ENCODE measurements at places on chromosomes 3 and 15. TPM values are rescaled to one million over a fixed set of nuclear protein-coding genes. Genes with fewer than 3 reads are reported as not detected.

DNA sequence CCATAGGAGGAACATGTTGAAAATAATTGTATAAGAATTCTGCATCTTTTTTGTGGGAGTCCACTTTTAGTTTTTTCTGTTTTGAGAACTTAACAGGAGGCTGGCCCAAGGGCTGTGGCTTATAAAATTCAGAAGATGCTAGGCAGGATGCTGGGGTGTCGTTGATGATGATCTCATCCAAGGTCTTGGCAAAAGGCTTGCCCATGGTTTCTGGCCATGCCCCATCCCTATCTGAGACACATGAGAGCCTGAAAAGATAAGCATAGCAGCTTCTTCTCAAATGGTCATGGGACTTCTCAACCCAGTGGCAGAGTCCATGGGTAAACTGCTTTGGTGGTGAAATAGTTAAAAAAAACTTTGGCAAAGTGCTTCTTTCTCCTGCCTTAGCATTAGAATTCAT is 35.2 kb downstream of the CMSS1 start:
- peaks cover 20% of the 10 kb centered on the region for H3K4me1 ChIP-seq
- DNase-seq, result no peak
- H3K36me3 ChIP-seq, result no peaks in the 10 kb centered on the region
- no peak overlapping the region for H3K4me3 ChIP-seq

- no peaks in the 10 kb centered on the region for H3K27me3 ChIP-seq
- peak overlapping the region; percentile 87 for H3K27ac ChIP-seq
- peaks cover 15% of the 10 kb centered on the region for H3K4me1 ChIP-seq
- H3K4me3 ChIP-seq, result no peak overlapping the region
- no peaks in the 10 kb centered on the region for H3K36me3 ChIP-seq
Observed at GRCh38 chr3:141798448-141798845, 35.2 kb downstream of the GRK7 start.

GRCh38 chr15:85330901-85331588 is 49.4 kb upstream of the AKAP13 start:
- DNase-seq, result peak; percentile 95
- no peaks in the 10 kb centered on the region for H3K36me3 ChIP-seq
- no peak overlapping the region for H3K4me3 ChIP-seq

GRCh38 chr15:93987068-93987467 is 244.3 kb upstream of the MCTP2 start:
- no peak overlapping the region for H3K27ac ChIP-seq
- no peak overlapping the region for H3K4me3 ChIP-seq
- no peak for DNase-seq
- no peaks in the 10 kb centered on the region for H3K4me1 ChIP-seq
- no peaks in the 10 kb centered on the region for H3K36me3 ChIP-seq

GRCh38 chr3:136804813-136805212 is 14.1 kb upstream of the SLC35G2 start:
- H3K4me3 ChIP-seq, result no peak overlapping the region
- DNase-seq, result no peak
- no peaks in the 10 kb centered on the region for H3K27me3 ChIP-seq
- no peaks in the 10 kb centered on the region for H3K36me3 ChIP-seq

DNA sequence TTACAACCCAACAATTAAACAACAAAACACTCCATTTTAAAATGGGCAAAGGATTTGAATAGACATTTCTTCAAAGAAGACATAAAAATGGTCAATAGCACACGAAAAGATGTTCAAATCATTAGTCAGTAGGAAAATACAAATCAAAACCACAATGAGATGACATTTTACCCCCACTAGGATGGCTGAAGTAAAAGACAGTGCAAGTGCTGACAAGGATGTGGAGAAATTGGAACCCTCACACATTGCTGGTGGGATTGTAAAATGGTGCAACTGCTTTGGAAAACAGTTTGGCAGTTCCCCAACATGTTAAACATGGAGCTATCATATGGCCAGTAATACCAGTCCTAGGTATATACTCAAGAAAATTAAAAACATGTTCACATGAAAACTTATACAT is 11.6 kb downstream of the GALNT15 start:
- no peaks in the 10 kb centered on the region for H3K4me1 ChIP-seq
- H3K4me3 ChIP-seq, result no peak overlapping the region
- no peaks in the 10 kb centered on the region for H3K36me3 ChIP-seq

- H3K4me1 ChIP-seq, result no peaks in the 10 kb centered on the region
- H3K27me3 ChIP-seq, result no peaks in the 10 kb centered on the region
- DNase-seq, result no peak
- H3K27ac ChIP-seq, result no peak overlapping the region
Observed at GRCh38 chr3:46154311-46154710, 53.8 kb downstream of the CCR1 start.

DNA sequence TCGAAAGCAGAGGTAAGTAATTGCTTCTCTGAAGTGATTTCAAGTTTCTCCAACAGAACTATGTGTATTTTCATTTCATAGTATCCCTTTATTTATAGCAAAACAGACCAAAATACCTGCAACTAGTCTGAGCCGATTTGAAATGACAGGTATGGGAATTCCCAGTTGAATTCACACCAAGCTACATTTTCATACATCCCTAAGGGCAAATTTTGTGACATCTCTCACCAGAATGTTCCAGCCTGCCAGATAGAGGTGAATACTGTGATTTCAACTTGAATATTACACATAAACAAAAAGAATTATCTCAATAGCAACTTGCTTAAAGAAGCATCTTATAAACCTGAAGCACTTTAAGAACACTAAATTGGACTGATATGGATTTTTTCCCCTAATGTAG is 235.7 kb downstream of the SLC9A9 start:
- H3K36me3 ChIP-seq, result no peaks in the 10 kb centered on the region
- H3K4me3 ChIP-seq, result no peak overlapping the region
- no peak overlapping the region for H3K27ac ChIP-seq
- H3K4me1 ChIP-seq, result no peaks in the 10 kb centered on the region
- no peak for DNase-seq

GRCh38 chr15:29420188-29420587 is 150.6 kb upstream of the NSMCE3 start:
- DNase-seq, result no peak
- no peaks in the 10 kb centered on the region for H3K27me3 ChIP-seq
- no peak overlapping the region for H3K27ac ChIP-seq
- no peaks in the 10 kb centered on the region for H3K4me1 ChIP-seq
- no peaks in the 10 kb centered on the region for H3K36me3 ChIP-seq

C2CD4A gene
- 0.14 TPM for total RNA-seq

GNAT1 gene
- total RNA-seq, result not detected

ZNF662 gene
- total RNA-seq, result 2.2 TPM

COL8A1 gene
- 1.5 TPM for total RNA-seq

TMC3 gene
- total RNA-seq, result not detected

ZNF860 gene
- total RNA-seq, result 5.4 TPM

BLM gene
- total RNA-seq, result 2.2 TPM
